ENCODE measurements at places on chromosomes 16 and 17. TPM values are rescaled to one million over a fixed set of nuclear protein-coding genes. Genes with fewer than 3 reads are reported as not detected.

EFCAB13 gene
- 1.5 TPM for total RNA-seq

KRTAP9-2 gene
- total RNA-seq = not detected

DUS2 gene
- total RNA-seq = 17.3 TPM

UMOD gene
- total RNA-seq = not detected

TRIM47 gene
- total RNA-seq = 215 TPM

C17orf100 gene
- total RNA-seq = 3.0 TPM

KRT24 gene
- not detected for total RNA-seq

KRT28 gene
- not detected for total RNA-seq

FASN gene
- 150 TPM for total RNA-seq

LRRC37A gene
- total RNA-seq = 1.6 TPM

BLTP2 gene
- 74.2 TPM for total RNA-seq

VWA3A gene
- total RNA-seq = 0.04 TPM

ABCC12 gene
- total RNA-seq = 0.05 TPM

CPD gene
- total RNA-seq = 30.0 TPM

ELMO3 gene
- total RNA-seq = 1.7 TPM

TEDC2 gene
- 17.7 TPM for total RNA-seq

OTOP3 gene
- not detected for total RNA-seq

SAMD14 gene
- total RNA-seq = 0.41 TPM

SLC25A10 gene
- 40.7 TPM for total RNA-seq

DNAH17 gene
- total RNA-seq = 1.1 TPM

KRT12 gene
- not detected for total RNA-seq

SNRNP25 gene
- total RNA-seq = 58.6 TPM

KIF2B gene
- total RNA-seq = not detected

STAT3 gene
- 88.6 TPM for total RNA-seq

CES1 gene
- 29.2 TPM for total RNA-seq

TP53TG3F gene
- total RNA-seq = 0.06 TPM

RPL27 gene
- total RNA-seq = 2,763 TPM

XAF1 gene
- total RNA-seq = 0.04 TPM

PLD6 gene
- 6.9 TPM for total RNA-seq

CES3 gene
- total RNA-seq = 3.0 TPM

PRCD gene
- total RNA-seq = not detected

ST6GALNAC1 gene
- 0.52 TPM for total RNA-seq

CD19 gene
- total RNA-seq = not detected

SNAI3 gene
- total RNA-seq = 0.18 TPM

PRSS22 gene
- total RNA-seq = 0.62 TPM

WNT9B gene
- not detected for total RNA-seq

STH gene
- total RNA-seq = not detected

LGALS9B gene
- total RNA-seq = not detected

RNF43 gene
- 0.34 TPM for total RNA-seq

CCL7 gene
- total RNA-seq = 0.27 TPM

PRAC2 gene
- not detected for total RNA-seq

CD300LB gene
- total RNA-seq = 0.09 TPM

CORO1A gene
- total RNA-seq = 2.0 TPM

IFI35 gene
- total RNA-seq = 17.6 TPM

POLG2 gene
- 14.8 TPM for total RNA-seq

CDRT15L2 gene
- total RNA-seq = not detected

IRX3 gene
- 6.9 TPM for total RNA-seq

KRT36 gene
- not detected for total RNA-seq

HOXB4 gene
- total RNA-seq = 0.13 TPM

ESRP2 gene
- 0.07 TPM for total RNA-seq

ENO3 gene
- total RNA-seq = 39.2 TPM

All from A549 treated with dexamethasone at 1 μM for 4 hours (cell line).